Activated CD8-positive, alpha-beta memory T cell treated with anti-CD3 and anti-CD28 coated beads, Interleukin-2, amount 10 ng/mL, durations not matched to agents 7 days and 5 days (primary cell): ENCODE measurements at places on chromosomes 5 and 9.

GRCh38 chr5:179331591-179332375, 13.5 kb downstream of the ADAMTS2 start:
- DNase-seq, result no peak

DNA sequence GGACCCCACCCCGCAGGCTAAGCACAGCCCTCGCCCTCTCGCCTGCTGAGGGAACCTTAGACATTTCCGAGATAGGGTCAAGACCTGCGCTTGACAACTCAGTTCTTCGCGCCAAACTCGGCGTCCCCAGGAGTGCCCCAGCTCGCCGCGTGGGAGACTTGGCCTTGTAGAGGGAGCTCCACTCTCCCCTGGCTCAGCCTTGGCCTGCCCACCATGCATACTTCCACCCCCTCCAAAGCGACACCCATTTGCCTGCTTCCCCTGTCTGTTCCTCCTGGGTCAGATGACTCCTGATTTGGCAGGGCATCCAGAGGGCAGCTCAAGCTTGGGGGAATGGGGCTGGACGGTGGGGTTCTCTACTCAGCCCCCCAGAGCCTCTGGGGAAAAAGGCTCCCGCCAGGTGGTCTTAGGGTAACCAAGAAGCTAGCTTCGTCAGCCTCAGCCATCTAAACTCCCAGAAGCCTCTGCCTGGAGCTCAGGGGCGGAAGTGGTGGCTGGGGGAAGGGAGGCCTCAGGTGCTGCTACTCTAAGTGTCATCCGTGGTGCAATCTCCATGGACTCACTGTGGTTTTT, 560 bp downstream of the DOCK2 start:
- DNase-seq, result peak; percentile 92

GRCh38 chr9:89719202-89719601, 114.4 kb downstream of the GADD45G start:
- DNase-seq, result no peak

DNA sequence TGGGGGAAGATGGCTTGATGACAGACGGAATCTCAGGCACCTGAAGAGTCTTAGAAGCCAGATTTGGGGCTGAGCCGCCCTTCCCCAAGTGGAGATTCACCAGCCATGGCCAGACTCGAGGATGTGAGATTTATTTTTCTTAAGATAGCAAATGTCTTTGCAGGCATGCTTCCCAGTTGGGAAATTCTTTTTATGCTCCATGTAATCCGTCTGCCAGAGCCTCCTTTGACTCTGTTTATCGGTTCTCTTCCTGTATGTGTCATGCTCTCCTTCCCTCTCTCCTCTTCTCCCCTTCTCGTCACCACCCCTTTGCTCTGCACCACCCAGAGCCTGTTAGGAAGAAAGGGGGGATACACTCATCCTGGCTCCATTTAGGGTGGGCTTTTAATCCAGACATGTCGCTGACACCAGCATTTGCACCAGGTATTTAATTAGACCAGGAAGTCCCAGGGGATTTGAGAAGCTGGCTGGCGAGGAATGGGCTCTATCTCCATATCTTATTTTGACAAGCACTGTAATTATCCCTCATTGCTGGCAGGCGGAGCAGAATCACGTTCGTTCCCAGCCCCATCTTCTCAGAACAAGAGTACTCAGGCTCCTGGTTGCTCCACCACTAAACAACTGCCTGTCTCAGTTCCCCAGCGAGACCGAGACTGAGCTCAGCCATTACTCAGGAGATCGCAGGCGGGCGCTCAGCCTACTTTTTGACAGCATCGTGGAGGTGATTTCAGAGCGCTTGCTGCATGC, 50.9 kb downstream of the KCNIP1 start:
- no peak for DNase-seq

DNA sequence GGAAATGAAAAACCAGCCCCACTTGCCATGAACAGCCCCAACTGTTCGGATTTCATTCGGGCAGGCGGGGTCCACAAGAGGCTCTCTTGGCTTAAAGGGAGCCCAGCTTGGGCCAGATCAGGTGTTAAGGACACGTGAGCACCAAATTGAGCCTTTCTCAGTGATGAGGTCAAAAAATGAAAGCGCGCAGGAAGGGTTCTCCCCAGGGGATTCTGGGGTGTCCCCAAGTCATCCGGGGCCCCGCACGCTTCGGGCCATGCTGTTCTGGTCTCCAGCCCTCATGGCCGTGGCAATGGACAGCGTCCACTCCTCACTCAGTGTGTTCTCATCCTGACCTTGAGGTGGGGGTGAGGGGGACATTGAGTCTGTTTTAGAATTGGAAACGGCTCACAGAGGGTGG, 10.9 kb downstream of the AK1 start:
- no peak for DNase-seq

- DNase-seq, result no peak
Observed at GRCh38 chr9:94135222-94135621, 51.0 kb downstream of the PTPDC1 start.

DNA sequence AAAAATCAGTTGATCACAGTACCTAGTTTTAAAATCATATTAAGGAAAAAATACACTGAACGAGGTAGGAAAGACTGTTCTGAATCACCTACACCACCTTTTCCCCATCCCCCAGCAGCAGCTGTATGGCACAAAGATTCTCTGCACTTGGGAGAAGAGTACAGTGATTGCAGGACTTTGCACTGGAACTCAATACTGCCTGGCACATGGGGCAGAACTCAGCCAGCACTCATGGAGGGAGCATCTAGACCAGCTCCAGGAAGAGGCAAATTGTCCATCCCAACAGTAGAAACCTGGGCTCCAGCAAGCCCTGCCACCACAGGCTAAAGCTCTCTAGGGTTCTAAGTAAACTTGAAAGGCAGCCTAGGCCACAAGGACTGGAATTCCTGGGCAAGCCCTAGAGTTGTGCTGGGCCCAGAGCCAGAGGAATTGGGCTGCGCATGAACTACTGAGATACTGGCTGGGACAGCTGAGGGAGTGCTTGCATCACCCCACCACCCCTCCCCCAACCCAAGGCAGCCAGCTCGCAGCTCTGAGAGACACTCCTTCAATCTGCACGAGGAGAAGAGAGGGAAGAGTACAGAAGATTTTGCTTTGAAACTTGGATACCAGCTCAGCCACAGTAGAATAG, 654.4 kb upstream of the CDH6 start:
- no peak for DNase-seq

- no peak for DNase-seq
Observed at GRCh38 chr5:158051036-158051435, 192.1 kb upstream of the CLINT1 start.

DNA sequence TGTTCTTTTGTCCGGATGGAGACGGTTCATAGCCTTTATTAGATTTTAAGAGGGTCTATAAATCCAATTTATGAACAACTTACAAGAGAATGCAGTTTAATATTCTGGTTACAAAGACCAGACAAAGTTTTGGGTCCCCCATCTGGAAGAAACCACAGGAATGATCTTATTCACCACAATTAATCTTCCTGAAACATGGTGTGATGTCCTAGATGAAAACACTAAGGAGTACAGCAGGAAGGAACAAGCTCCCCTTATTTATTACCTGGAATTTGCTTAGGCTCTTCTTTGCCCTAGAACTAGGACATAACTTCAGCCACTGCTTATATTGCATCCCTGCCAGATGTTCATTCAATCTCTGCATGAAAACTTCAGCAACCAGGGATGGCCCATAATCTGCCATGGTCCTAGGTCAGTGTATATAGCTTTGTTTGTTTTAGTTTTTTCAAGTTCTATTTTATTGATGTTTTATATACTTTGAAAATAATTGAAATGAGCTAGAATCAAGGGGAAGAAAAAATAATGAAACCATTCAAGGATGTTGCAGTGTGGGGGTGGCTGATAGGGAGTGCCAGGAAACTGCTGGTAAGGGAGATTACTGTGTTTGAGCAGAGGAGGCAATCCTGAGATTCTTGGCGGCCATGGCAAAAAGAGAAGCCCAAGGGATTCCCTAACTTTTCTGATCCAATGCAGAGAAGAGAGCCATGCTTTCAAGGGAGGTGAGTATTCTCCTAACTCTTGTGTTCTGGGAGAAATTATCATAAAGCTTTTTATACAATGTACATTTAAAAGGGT, 16.8 kb downstream of the TXNDC8 start:
- no peak for DNase-seq

GRCh38 chr9:92774274-92774673, 9.6 kb upstream of the BICD2 start:
- no peak for DNase-seq

DNA sequence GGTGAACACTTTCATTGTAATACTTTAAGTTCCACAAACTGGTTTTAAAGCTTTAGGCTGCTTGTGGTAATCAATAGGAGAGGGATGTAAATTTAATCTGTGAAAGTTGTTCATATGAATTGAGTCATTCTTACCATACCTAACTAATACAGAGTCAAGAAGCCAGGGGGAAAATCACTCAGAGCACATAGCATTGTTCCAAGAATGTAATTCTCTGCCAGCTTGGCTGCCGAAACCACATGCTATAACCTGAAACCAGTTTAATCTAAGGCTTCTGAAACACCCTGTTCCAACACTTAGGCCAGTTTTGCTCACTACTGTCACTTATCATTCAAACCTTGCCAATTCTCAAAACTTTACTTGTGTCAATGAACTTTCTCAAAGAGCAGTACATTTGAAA, 528.8 kb upstream of the GRAMD2B start:
- DNase-seq, result no peak

DNA sequence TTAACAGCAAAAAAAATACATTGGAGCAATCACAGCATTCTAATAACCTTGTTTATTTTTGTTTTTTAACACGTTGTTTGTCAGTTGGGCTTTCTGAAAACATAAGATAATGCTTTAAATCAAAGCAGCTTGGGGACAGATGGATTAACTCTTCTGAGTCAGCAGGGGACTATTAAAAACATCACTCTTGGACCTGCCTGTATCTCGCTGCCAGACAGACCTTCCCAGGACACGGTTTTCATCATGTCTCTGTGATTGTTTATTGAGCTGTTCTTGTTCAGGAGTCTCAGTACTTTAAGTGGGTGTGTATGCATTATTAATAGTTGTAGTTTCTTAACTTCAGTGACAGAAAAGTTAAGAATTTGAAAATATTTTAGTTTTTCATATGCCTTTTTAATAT, 173.2 kb downstream of the SH3GL2 start:
- no peak for DNase-seq

DNA sequence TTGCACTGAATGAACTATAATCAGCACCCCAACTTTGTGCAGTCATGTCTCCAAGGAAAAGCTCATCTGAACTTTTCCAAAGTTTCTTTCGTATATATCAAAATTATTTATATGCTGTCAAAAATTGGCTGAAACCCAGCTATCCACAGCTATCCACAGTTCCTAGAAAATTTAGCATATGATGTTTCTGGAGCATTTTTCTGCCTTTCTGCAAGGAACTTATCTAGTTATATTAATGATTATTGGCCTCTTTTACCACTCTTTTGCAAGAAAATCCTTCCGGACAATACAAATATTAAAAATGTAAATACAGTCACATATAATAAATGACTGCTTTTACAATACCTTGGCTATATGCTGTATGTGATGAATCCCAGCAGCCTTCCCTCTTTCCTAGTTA, 270.2 kb downstream of the TMEM167A start:
- DNase-seq, result no peak

GRCh38 chr9:79254900-79255650, 316.7 kb upstream of the TLE4 start:
- no peak for DNase-seq

DNA sequence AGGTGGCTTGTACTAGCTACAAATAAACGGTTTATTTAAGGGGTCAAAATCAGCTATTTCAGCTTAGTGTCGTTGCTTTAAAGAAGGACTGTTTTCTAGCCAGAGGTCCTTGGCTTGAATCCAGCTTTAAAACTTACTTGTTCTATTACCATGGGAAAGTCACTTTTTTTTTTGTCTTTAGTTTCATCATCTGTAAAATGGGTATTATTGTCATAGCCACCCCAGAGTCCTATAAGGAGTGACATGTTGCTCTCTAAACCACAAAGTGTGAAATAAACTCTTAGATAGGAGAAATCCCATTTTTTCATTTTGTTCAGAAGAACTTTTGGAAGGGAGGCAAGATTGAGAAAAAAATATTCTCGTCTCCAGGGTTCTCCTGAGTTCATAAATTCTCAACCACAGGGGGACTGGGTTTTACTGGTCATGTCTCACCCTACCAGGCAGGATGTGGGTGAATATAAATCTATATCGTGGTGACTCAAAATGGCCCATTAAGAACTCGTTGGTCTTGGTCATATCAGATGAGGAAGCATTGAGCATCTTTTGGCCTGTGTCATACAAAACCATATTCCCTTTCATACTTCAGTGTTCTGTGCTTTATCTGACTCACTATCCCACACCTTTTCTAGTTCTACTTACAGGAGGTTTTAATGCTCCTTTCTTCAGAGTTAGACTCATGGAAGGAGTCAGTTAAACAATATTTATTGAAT, 202.7 kb upstream of the NR3C1 start:
- DNase-seq, result peak; percentile 77

DNA sequence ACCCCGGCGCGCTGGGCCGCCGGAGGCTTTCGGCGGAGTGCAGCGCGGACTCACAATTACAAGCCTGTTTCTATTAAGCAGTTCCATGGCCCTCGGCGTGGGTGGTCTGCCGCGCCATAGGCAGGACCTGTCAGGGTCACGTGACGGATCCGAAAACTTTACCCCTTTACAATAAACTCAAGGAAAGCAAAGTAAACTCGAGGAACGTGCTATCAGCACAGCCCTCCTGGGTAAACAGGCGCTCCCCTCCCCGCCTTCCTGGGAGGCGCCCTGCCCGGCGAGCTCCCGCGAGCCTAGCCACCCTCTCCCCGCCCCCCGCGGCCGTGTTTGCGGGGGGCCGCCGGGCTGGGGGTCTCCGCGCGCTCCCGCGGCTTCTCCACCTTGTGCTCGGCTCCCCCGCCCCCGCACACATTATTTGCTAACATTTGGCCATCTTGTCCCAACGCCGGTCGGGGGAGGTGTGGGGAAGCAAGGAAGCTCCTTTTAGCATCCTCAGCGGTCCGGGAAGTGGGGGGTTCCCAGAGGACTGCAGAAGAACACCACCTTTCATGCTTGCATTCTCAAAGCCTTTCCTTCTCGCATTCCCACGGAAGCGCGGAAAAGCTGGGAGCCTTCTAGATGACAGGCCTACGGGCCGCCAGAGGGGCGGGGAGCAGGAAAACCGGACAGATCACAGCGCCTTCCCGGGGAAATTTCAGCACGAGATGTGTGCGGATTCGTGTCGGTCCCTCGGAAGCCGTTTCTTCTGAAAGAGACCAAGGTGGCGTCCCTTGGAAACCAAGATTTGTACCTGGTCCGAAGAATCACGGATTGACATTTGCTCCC, at the start of gene PTCH1:
Gene PTCH1, minus strand, starts transcription at position 238 of the 825 bp plus-strand sequence.
- DNase-seq, result peak; percentile 58

GRCh38 chr9:3290231-3290840, 235.5 kb downstream of the RFX3 start:
- no peak for DNase-seq

- DNase-seq, result no peak
Observed at GRCh38 chr9:136029556-136029955, 65.5 kb downstream of the NACC2 start.

DNA sequence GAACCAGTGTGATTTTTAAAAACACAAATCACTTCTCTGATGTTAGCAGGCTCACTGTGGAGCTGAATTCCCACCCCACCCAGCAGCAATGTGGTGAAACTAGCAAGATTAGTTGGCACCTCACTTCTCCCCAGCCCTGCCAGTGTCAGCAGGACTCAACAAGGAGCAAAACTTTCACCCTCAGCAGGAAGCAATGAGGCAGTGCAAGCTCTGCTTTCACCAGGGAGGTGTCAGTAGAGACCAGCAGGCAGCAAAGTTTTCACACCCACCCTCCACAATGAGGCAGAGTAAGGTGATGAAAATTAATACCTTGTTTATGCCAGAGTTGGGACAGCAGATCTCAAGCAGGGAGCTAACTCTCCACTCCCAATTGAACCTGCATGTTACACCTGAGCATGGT, 565.0 kb downstream of the CETN3 start:
- no peak for DNase-seq
